ENCODE measurements at places on chromosomes 2 and 18.
A peak's percentile ranks its signal among the peaks of the same experiment; 100 is the strongest.

- no peak for DNase-seq
Measured at GRCh38 chr18:10057894-10058791, 144.3 kb downstream of the VAPA start.

DNA sequence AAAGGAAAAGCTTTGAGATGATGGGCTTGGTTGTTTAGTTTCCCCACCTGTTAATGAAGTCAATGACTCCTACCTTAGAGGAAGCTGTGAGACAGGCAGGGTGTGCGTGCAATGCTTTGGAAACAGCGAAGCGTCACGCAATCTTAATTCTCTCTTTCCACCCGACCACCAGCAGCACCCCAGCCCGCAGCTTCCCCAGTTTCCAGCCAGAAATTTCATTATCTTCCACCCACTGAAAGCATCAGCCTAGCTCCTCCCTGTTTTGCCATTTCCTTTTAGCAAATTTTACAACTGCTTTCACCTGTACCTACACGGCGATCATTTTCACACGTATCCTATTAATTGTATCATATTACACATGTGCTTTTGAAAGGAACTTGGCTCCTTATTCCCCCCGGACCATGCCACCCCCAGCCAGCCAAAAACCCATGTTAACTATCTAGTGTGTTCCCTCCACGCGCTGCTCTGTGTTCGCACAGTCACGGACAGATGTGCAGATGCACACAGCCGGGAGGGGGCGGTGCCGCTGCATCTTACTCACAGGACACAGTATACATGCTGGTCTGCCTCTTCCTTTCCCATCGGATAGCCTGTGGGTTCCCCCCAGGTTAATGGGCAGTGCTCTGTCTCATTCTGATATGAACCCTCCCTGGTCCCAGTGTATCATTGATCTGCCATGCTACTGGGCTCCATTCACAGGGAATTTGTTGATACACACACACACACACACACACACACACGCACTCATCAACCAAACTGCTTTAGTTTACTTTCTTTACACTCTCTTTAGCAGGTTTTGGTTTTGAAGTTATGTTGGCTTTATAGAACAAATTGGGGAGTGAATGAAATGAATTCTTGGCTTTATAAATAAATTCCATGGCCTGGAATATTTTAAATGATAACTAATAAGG is 22.4 kb downstream of the CYP27C1 start:
- peak; percentile 52 for DNase-seq

- no peak for DNase-seq
Measured at GRCh38 chr2:78941751-78942150, 83.8 kb upstream of the REG3G start.

GRCh38 chr18:52991246-52991645 is 651.2 kb downstream of the DCC start:
- DNase-seq, result no peak

- DNase-seq, result no peak
Measured at GRCh38 chr18:49811151-49811938, 2.0 kb downstream of the ACAA2 start.

- no peak for DNase-seq
Measured at GRCh38 chr18:6778459-6779247, 49.1 kb downstream of the ARHGAP28 start.

- no peak for DNase-seq
Measured at GRCh38 chr2:127653421-127654083, 7.6 kb downstream of the GPR17 start.

All from stimulated activated CD4-positive, alpha-beta T cell treated with anti-CD3 and anti-CD28 coated beads, Interleukin-4, amount 100 ng/mL, for 48 hours (primary cell).